ENCODE measurements at places on chromosomes 2 and 18.

- no peak for DNase-seq
Measured at GRCh38 chr2:225995796-225996461, 596.4 kb downstream of the NYAP2 start.

- DNase-seq: no peak
Measured at GRCh38 chr2:230137902-230138539, 69.3 kb upstream of the SLC16A14 start.

- no peak for DNase-seq
Measured at GRCh38 chr2:215900843-215901242, 112.5 kb downstream of the MREG start.

DNA sequence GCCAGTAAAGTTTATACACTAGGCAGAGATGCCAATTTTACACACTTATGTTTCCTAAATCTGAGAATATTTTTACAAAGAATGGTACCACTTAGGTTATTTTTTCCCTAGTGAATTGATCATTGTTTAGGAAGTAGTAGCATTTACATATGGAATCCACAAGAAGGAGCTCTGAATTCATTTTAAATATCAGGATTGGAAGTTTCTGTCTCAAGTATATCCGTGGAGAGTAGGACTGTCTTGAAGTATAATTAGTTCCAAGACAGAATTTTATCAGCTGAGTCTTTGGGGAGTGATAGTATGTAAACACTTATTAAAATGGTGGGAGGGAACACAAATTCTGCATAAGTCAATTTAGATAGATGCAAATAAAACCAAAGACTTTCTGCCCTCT is 82.3 kb upstream of the FAM98A start:
- no peak for DNase-seq

GRCh38 chr18:5626130-5626880 is 82.5 kb upstream of the EPB41L3 start:
- DNase-seq: no peak

All from NCI-H2029 treated with DMSO at 0.1 percent for 48 hours (cell line).